ENCODE measurements at places on chromosomes 4 and X.

- no peak for DNase-seq
Observed at GRCh38 chr4:183996868-183997267, 91.8 kb downstream of the STOX2 start.

DNA sequence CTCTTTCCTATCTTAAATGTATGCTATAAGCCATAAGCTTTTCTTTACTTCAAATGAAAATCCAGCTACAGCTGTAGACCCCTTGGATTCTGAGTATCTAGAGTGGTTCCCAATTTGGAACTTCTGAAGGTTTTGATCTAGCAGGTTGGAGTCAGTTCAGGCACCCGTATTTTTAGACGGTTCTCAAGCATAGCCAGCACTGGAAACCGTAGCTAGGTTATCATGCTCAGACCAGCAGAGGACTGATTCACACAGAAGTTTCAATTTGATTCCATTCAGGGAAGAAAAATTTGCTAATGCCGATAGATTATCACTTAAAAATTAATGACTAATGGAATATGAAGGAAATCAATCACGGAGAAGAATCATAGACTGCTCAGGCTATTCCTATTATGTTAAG is 11.2 kb downstream of the PPAT start:
- no peak for DNase-seq

- DNase-seq, result no peak
Observed at GRCh38 chr4:153758136-153758535, 1.7 kb downstream of the RNF175 start.

- DNase-seq, result no peak
Observed at GRCh38 chrX:39125834-39126233, 324.6 kb downstream of the MID1IP1 start.

DNA sequence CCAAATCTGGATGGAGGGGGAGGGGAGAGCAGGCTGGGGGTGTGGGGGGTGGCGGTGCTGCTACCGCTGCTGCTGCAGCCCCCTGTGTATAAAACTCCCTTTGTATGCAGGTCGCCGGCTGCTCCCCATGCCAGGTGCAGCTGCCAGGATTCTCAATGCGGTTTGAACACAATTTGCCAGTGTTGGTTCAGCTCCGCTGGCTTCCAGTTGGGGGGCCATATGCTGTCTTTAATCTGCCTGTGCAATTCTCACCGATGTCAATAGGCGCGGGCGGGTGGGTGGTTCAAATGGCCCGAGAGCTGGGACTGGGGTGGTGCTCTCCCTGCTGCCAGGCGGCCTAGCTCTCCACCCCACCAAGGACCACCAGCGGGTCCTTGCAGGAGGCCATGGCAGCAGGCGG is 257.6 kb downstream of the BCOR start:
- no peak for DNase-seq

GRCh38 chr4:141637565-141637964 is 1.2 kb downstream of the IL15 start:
- no peak for DNase-seq

- DNase-seq, result no peak
Observed at GRCh38 chrX:68917799-68918198, 89.0 kb downstream of the EFNB1 start.

GRCh38 chr4:139005774-139006173 is 9.8 kb upstream of the NOCT start:
- DNase-seq, result no peak

DNA sequence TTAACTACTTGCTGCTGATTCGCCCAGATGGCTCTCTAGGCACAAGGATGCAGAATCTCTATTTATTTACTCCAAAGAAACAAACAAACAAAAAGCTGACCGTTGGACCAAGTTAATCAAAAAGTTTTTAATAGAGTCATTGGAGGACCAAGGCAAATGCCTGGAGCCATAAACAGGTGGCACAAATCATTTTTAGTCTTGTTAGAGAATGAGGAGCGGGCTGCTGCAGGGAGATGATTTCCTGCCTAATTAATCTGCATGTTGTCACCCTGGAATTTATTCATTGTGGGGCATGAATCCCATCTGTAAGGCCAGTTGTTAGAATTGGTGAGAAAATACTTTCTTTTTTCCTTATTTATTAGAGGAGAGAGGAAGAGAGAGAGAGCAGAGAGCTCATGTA is 147.4 kb upstream of the GATB start:
- DNase-seq, result no peak

GRCh38 chr4:35548921-35549320 is 695.4 kb downstream of the ARAP2 start:
- no peak for DNase-seq

DNA sequence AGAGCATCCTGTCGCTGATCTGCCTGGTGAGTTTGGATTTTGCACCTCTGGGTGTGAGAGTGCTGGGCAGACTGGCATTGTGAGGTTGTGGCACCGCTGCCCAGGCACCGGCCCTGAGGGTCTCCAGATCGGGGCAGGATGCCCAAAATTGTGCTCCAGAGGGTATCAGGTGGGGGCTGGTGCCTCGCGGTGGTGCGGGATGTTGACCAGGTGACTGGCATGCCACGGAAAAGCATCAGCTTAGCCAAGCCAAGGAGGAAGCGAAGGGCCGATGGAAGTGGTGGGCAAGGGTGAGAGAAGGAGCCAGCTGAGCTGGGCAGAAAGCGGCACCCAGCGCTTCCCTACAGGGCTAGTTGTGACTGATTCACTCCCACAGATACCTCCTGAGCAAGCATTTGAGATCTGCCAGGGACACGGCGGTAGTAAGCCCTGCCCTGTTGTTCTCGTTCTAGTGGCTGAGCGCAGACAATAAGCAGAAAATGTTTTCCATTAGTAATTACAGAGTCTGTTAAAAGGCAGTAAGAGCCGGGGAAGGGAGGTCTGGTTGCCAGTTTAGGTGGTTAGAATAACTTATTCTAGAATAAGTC is 809 bp downstream of the ZFP92 start:
- DNase-seq, result no peak

- no peak for DNase-seq
Observed at GRCh38 chrX:1558761-1559468, 21.9 kb upstream of the P2RY8 start.

DNA sequence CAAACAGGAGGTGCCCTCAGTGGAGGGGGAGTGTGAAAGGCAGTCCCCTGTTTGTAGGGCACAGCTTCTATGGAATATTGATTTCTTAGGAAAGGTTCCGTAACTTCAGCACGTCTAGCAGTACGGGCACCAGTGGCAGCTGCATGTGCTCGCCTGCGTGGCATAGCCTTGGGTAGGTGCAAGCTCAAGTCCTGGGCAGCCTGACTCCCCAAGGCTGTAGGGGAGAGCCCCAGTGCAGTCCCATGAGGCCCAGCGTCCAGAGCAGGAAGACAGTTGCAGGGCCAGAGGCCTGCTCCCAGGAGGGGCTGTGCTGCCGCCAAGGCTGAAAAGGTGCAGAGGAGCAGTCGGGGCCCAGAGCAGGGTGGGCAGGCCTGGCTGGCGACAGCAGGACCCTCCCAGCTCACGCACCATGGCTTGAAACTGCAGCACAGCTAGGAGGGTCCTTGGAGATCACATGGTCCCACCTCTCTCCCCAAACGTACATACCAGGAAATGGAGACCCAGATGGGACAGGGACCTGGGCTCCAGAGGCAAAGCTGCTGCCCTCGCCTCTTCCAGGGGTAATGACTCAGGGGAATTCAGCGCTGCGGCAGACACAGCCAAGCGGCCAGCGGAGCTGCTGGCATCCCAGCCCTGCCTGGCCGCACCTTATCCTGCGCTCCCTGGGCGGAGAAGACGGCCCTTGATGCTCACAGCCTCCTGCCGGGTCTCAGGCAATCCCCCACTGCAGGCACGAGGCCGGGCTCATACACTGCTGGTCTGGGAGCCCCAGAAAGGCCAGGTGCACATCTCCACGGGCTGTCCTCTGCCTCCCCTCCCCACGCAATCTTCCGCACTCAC is 6.0 kb upstream of the DUSP9 start:
- no peak for DNase-seq

DNA sequence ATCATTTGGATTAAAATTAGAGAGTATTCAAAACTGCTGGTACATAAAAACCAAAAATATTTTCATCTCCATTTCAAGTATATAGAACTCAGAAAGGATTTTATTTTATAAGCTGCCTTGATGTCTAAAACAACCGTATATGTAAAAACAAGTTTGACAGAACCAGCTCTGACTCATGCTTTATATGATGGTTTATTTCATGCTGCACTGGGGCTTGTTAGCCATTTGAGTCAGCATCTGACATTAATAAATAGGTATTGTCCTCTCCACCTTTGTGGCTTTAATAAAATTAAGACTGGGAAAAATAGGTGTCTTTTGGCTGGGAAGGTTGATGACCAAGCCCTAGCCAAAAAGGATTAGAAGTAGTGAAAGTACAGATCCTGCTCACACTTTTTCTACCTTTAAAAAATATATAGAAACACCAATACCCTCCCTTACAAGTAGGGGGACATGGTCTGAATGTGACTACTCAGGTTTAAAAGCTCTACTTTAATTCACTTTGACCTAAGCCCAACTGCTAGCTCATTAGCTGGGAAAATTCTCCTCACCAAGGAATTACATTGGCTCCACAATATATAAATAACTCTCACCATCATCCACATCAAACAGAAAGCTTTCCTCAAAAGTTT is 228.1 kb downstream of the ADAMTS3 start:
- no peak for DNase-seq

DNA sequence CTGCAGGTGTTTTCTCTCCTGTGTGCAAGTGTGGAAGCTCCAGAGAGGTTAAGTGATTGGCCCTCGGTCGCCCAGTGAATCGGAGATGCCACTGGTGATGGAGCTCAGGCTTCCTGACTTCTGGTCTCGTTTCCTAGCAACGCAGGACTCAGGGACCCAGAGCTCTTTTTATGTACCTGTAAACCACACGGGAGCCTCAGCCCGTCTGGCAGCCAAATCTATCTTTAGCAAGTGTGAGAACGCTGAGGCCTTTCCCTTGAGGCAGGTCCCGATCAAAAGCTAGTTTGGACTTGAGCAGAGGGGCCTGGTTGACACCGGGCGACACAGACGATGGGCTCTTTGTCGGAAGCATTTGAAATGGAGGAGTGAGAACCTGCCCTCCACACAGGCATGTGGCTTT is 116.8 kb downstream of the SORCS2 start:
- DNase-seq, result no peak

DNA sequence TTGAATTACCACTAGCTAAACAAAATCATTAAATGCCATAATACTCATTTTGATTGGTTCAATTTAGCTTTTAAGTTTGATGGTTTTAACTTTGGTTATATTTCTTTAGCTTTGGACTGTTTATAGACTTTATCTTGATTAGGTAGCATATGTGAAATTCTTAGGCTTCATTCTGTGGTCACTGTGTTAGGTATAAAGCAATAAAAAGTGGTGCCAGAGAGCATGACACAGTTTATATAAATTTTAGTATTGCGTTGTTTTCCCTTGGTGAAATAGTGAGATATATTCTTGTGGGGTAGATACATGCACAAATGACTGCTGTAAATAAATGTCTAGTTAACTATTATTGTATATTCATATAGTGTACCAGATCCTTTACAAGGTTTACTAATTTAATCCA is 474.2 kb upstream of the GRID2 start:
- no peak for DNase-seq

DNA sequence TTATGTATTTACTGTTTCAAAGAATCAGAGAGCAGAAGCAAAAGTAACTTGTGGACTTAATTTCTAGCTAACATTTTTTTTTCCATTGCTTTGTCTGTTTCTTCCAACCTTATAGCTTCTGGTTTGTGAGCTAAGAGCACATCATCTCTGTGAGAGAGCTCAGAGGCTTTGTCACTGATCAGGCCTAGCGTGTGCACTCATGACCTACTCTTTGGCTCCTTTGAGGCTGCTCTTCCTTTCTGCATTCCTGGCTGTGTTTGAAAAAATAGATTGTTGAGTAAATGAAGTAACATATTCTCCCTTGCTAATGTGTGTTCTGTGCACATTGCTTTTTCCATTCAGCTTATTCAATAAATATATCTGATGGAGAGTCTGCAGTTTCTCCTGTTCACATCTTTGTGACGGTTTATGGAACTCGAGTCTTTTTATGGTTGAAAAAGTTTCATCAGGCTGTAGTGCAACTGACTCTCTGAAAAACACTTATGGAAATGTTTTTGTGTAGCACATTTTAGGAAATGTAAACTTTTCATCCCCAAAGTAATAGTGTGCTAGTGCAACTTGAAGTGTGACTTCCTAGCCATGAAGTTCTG is 133.0 kb downstream of the RAPGEF2 start:
- no peak for DNase-seq

DNA sequence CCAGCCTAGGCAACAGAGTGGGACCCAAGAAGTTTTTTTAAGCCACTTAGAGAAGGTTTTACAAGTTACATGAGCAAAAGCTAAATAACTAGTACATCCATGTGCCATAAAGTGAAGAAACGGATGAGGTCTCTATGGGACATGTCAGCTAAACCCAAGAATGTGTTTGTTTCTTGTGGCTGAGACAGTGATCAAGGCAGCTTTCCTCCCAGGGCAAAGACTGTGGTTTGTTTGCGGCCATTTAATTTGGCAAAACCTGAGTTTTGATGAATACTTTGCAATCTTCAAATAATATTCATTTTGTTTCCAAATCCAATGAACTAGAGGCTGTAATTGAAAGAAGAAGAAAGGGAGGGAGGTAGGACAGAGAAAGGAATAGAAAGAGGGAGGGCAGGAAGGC is 44.9 kb upstream of the SLC2A9 start:
- no peak for DNase-seq

GRCh38 chr4:2817701-2818350 is 24.9 kb downstream of the SH3BP2 start:
- DNase-seq, result no peak

GRCh38 chrX:150569155-150569477 is 695 bp downstream of the MTM1 start:
- no peak for DNase-seq

DNA sequence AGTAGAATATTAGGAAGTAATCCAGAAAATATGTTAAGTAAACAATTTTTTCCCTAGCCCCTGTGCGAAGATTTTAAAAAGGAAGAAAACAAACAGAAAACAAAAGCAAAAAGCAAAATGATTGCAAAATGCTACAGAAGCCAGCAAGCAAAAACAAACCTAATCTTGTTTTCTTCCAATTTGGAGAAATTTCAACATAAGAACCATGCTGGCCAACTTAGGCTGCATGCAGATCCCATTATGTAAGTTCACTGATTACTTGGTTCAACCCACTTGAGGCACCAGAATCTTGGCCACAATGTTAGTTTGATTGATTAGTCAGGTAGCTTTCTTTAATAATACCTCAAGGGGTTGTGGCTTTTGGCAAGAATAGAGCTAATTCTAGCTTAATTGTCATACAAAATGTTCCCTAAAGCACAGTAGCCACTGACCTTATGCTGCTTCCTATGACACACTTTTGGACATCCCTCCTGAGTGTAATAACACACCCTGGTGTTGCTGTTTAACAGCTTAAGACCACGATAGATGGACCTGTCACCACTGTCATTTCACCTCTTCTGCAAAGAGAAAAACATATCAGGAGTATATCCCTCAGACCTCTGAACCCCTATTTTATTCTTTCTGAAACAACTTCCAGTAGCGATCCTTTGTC is 2342.1 kb downstream of the PCDH7 start:
- no peak for DNase-seq

All from stimulated activated CD4-positive, alpha-beta T cell treated with anti-CD3 and anti-CD28 coated beads, Interleukin-15, amount 100 ng/mL, for 48 hours (primary cell).